Stimulated activated naive B cell treated with anti-CD40 and anti-IgM and Interleukin-4, amounts not matched to agents 10 μg/mL and 1 μg/mL and 100 μg/mL, for 72 hours (primary cell): ENCODE measurements at places on chromosomes 13 and 19.

DNA sequence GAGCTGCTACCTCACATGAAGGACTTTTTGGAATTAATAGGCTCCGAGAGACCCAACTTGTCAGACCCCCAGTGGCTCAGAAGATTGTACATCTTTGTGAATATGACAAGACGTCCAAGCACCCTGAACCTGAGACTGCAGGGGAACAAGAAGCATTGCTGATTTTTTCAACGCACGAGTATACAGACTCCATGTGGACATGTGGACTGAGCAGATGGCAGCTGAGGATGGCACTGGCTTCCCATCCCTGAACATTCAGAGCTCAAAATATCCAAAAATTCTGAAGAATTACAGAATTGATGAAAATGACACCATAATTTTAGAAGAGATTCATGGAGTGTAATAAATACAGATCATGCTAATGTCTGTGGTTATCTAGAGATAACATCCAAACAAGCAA lies 254.1 kb downstream of the MZT1 start:
- no peak for DNase-seq

GRCh38 chr19:3129112-3129511 lies 6.7 kb upstream of the GNA15 start:
- DNase-seq, result no peak

- no peak for DNase-seq
Observed at GRCh38 chr13:83634601-83635000, 247.7 kb downstream of the SLITRK1 start.

DNA sequence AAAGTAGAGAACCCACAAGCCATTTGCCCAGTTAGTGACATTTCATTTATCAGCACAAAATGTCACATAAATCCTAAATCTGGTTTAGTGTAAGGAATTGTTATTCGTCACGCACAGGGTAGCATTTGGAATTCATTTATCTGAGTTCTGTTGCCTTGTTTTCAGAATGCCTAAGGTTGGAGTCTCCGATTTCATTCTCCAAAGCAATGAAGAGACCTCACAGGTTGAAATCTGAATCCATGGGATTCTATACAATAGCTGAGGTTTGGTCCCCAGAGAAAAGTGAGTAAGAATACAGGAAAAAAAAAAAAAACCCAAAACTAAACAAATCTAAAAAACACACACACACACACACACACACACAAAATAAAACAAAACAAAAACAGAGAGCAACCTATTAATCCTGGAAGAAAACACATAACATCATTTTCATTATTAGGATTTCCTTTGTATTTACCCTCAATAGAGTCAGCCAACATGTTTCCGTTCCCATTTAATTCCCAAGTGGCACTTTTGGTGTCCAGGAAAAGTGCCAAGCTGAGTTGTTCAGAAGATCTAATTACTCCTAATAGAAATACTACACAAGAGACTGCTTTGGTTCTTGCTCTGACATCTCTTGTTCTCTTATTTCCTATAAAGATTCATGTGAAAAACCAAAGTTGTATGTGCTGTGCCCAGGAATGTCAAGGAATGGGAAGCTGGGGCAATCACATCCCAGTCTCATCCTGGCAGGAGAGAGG lies 36.2 kb upstream of the LRCH1 start:
- no peak for DNase-seq

DNA sequence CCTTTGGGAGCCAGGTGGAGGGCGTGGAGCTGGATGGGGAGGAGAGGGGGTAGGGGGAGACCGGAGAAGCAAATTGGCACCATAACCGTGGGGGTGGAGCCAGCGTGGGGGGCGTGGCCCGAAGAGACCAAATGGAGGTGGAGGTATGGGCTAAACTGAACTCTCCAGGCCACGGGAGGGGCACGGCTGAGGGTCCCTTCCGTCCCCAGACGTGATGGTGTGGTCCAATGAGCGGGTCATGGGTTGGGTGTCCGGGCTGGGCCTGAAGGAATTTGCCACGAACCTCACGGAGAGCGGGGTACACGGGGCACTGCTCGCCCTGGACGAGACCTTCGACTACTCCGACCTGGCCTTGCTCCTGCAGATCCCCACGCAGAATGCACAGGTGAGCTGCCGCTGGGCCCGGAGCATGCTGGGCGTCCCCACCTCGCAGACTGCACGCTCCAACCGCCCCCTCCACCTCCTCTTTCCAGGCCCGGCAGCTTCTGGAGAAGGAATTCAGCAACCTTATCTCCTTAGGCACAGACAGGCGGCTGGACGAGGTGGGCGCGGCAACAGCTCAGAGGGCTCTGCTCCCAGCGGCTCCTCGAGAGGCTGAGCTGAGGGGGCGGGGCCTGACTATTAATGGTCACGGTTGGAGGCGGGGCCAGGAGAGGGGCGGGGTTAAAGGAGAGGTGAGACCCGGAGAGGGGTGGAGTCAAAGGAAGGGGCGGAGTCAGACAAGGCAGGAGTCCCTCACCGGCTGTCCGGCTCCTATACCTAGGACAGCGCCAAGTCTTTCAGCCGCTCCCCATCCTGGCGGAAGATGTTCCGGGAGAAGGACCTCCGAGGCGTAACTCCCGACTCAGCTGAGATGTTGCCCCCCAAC lies 6.2 kb downstream of the HRC start:
- DNase-seq, result peak; percentile 77
